ENCODE measurements at places on chromosomes 16 and 17.

DNA sequence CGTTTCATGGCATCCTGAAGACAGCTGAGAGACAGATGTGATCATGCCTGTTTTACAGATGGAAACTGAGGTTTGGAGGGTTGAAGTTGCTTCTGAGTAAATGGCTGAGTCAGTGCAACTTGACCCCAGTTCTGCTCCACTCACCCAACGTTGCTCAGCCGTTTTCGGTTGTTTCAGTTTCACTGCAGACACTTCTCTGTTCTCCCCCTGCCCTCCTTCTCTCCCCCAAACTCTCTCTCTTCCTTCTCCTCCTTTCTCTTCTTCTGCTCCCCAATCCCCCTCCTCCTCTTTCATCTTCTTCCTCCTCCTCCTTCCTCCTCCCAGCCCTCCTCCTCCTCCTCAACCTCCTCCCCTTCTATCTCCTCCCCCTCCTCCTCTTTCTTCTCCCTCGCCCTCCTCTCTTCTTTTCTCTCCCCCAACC lies 9.4 kb upstream of the CEP20 start:
- DNase-seq, result no peak

GRCh38 chr16:71854369-71854948 lies 8.7 kb downstream of the ATXN1L start:
- DNase-seq, result no peak

- no peak for DNase-seq
Observed at GRCh38 chr16:84050316-84050715, 7.7 kb upstream of the SLC38A8 start.

DNA sequence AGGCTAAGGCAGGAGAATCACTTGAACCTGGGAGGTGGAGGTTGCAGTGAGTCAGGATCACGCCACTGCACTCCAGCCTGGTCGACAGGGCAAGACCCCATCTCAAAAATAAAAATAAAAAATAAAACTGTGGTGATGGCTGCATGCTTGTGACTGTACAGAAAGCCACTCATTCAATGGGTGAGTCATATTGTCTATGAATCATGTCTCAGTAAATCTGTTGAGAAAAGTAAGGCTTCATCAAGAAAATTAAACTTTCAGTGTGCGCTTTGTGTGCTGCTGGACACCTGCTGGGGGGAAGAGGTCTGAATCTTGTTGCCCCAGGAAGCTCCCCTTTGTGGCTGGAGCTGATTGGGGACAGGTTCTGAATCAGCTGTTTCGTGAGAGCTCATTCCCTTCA lies 11.3 kb downstream of the NUBP1 start:
- DNase-seq, result no peak

DNA sequence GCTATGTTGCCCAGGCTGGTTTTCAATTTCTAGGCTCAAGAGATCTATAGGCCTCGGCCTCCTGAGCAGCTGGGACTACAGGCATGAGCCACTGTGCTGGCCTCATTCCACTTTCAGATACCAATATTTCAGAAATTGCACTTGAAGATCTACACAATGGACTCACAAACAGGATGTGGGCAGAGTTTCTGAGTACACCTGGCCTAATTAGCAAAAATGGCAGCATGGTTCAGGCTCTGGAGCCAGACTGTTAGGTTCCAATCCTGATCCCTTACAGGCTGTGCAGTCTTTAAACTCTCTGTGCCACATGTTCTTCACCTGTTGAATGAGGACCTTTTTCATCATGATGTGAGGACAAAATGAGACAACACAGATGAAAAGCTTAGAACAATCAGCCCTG lies 32.2 kb downstream of the RNF157 start:
- no peak for DNase-seq

DNA sequence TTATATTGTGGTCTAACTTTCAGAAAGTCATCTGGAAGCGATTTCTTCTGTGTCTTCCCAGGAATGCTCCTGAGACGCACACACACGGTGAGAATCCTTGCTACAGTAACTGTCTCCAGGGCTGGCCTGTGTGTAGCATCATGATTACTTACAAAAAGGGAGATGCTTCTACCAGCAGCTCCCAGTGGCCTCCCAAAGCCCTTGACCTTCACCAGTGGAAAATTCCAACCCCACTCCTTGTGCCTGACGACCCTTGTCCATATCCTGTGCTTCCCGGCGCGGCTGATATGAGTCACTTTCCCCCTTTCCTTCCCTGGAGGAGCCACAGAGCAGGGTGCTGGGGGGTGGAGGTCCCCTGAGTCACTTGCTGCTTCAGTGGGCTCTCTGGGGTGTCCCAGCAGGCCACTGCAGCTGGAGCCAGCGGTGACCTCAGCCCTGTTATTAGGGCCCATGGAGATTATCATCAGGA lies 22.1 kb upstream of the NAT9 start:
- DNase-seq, result peak; percentile 24

- no peak for DNase-seq
Observed at GRCh38 chr17:51238255-51238887, 21.5 kb downstream of the MBTD1 start.

DNA sequence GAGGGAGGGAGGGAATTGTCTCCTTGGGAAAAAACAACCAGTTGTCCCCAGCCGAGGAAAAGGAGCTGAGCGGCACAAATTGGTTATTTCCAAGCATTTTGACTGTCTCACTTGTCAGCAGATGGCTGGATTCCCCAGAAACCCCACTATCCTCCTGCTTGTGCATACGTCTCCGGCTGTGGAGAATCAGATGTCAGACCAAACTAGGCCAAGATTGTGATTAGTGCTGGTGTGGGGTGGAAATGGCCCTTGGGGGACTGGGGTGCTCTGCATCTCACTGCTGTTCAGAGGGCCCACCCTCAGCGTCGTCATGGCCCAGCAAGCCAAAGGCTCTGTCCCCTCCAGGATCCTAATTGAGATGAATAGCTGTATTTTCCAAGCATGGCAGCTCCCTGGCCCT lies 131.7 kb upstream of the HSBP1 start:
- DNase-seq, result no peak

DNA sequence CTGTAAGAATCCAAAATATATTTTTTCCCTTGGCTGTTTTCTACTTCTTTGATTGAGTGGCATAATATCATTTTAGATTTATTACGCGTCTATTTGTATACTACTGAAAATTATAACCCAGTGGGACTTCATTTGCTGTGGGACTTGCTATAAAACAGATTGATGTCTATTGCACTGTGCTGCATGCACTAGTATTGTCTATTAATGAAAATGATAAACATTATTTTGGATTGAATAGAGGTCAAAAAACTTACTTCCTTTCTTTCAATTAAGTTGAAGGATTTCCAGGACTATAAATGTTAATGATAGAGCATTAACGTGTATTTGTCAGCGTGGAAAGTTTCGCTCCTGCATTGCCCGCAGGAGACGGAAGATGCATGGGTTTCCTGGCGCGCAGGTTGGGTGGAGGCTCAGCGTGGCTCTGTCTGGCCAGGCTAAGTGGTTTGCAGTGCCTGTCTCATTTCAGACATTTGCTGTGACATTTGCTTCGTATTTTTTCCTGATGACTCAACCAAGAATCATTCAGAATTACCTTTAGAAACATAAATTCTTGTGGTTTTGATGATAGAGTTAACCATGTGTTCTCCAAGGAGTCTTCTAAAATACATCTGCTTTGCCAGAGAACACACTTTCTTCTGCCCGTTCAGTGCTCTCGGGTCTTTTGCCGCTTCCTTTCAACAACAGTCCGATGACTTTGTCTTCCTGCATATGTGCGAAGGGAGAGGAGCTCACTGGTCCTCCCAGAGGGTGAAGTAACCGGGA lies 216.7 kb downstream of the RPTOR start:
- peak; percentile 40 for DNase-seq

DNA sequence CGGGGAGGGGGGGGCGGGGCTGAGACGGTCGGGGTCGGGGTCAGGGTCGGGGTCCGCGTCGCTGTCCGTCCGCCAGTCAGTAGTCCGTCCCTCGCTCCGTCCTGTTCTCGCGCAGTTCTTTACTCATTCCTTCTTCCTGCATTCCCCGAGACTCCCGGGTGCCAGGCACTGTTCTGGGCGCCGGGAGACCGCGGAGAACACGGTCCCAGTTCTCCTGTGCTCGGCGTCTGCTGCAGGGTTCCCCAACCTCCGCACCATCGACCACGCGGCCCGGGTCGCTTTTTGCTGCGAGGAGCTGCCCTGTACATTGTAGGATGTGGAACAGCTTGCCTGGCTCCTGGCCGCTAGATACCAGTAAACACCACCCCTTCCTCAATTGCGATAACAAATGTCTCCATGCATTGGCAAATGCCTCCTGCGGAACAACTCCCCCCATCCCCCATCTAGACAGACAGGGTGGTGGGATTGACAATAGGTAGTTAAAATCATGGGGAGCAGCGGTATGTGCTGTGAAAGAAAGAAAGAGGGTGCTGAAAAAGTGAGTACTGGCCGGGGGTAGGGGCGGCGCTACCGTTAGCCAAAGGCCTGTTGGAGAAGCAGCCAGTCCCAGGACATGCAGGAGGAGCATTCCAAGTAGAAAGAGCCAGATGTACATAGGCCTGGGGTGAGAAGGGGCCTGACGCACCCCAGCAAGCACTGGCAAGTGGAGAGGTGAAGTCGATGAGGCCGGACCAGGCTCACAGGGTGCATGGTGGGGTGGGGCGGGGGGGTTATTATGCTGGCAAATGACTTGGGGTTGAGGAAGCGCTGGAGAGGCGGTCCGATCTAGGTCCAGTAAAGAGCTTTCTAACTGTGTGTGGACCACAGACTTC lies 631 bp downstream of the TRAF7 start:
- DNase-seq, result no peak

GRCh38 chr16:28502290-28502689 lies 4.3 kb downstream of the IL27 start:
- DNase-seq, result no peak

DNA sequence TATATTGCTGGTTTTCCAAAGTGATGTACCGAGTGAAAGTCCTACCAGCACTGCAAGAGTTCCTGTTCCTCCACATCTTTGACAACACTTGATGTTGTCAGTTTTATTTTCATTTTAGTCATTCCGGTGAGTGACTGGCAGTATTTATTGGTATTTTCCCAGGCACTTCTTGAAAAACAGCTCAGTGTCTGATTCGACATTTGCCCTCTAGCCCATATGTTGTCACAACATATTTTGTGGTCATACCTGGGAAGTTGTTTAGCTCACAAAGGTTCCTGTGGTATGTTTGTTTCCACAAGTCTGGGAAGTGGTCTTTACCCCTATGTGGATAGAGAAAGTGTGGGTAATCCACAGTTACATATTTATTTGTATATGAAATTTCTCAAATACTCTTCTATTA lies 463.6 kb downstream of the HAPSTR1 start:
- no peak for DNase-seq

DNA sequence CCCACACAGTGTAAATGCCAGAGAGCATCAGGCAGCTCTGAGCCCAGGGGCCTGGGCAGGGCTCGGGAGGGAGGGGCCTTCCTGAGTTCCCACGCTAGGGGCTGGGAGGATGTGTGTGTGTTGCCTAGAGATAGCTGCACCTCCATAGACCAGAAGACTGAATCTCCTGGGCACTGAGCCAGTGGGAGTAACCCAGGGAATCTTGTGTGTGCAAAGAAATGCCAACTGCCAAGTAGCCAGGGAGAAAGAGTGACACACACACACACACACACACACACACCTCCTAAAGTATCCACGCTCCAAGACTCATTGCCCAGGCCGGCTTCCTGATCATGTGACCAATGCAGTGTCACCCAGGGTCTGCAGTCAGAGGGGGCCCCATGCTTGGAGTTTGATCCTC lies 166.2 kb upstream of the RPL38 start:
- DNase-seq, result no peak

GRCh38 chr17:45848868-45849535 lies 4.3 kb downstream of the SPPL2C start:
- no peak for DNase-seq

DNA sequence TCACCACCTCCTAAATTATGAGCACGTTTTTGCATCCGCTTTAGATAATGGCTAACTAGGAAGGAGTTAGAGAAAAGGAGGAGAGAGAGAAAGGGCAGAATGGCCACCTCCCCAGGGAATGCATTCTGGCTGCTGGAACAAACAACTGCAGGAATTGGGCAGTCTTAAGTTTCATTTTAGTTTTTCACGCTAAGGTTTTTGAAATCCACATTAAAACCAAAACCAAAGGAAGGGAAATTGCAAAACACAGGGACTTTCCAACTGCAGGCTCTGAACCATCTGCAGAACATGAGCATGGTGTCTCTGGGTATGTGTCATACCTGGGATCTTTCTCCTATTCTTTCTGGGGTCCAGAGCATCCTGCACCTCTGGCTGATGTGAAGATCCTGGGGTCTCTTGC lies 12.1 kb upstream of the CCL8 start:
- no peak for DNase-seq

DNA sequence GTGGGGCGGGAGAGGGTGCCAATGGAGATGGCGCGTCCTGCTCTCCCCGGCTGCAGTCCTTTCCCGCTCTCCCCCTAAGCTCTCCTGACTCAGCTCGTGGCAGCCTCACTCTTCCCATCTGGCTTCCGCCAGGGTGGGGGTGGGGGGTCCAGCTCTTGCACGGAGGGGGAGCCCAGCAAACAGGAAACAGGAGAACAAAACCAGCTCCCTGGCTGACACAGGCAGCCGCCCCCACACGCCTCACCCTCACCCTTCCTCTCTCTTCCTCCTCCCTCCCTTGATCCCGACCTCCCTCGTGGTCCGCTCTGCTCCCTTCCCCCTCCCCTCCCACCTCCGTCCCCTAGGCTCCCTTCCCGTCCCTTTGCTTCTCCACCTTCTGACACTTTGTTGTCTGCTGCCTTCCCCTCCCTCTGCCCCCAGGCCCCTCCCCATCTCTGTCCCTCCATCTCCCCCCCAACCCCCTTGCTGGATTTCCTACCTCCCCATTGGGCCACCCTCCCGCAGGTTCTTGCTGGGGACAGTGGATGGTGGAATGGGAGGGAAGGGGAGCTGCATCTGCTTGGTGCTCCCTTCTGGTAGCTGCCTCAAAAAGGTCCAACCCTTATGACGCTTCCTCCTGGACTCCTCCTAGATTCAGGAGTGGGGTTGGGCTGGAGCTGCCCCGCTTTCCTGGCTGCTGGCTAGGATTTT lies 23.7 kb downstream of the ARHGAP23 start:
- DNase-seq, result peak; percentile 88

GRCh38 chr17:54527941-54528340 lies 372.7 kb upstream of the TOM1L1 start:
- DNase-seq, result no peak

GRCh38 chr17:46773676-46774075 lies 44.8 kb downstream of the WNT3 start:
- DNase-seq, result no peak

- DNase-seq, result no peak
Observed at GRCh38 chr16:56603589-56603988, 4.8 kb upstream of the MT2A start.

Measured in pulmonary artery endothelial cell (primary cell).